Muscle of arm (tissue), 14 donors: ENCODE measurements at places on chromosomes 12 and 14. TPM values are rescaled to one million over a fixed set of nuclear protein-coding genes. Genes with fewer than 3 reads are reported as not detected.

GRCh38 chr14:102206918-102207317, 67.2 kb downstream of the WDR20 start:
- DNase-seq, result no peak

- no peak for DNase-seq
Measured at GRCh38 chr12:124008595-124008994, 35.6 kb downstream of the ZNF664 start.

DNA sequence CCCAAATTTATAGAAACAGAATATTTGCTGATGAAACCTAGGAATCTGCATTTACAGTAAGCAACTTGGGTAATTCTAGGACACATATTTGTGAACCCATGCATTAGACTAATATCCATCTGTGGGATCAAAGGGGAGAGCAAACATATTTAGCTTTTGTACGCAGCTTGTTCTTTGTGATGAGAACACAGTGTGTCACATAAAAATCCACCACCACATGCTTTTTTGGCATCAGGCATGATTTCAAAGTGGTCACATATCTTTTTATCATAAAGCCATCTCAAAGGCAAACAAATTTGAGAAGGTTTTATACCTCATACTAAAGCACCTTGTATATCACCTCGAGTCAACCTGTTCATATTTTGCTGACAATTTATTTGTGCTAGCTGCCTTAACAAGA, 15.7 kb downstream of the DNAL1 start:
- no peak for DNase-seq

Gene ZDHHC22
- polyA plus RNA-seq, result not detected

GRCh38 chr14:103613517-103613916, 15.5 kb upstream of the KLC1 start:
- no peak for DNase-seq

Gene FAM222A
- 3.3 TPM for polyA plus RNA-seq

Gene PARPBP
- polyA plus RNA-seq, result not detected

DNA sequence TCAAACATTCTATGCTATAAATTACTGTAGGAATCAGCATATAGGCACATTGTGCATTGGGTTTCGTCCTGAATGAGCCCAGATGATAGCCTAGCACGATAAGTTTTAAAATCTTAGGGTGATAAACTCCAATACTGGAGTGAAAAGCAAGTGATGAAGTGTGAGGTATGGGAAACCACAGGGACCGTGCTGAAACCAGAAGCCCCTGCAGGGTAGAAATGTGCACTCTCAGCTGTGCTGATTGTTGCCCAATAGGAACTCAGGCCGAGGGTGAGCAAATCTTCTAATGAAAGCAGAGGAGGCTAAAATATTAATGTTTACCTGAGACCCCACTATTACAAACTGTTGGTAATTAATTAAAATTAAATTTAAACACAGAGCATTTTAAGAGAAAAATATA, 1486.6 kb downstream of the AACS start:
- no peak for DNase-seq
